ENCODE measurements at places on chromosomes 2 and 18.

GRCh38 chr18:53375621-53376020 lies 848.8 kb downstream of the MBD2 start:
- no peak for DNase-seq

DNA sequence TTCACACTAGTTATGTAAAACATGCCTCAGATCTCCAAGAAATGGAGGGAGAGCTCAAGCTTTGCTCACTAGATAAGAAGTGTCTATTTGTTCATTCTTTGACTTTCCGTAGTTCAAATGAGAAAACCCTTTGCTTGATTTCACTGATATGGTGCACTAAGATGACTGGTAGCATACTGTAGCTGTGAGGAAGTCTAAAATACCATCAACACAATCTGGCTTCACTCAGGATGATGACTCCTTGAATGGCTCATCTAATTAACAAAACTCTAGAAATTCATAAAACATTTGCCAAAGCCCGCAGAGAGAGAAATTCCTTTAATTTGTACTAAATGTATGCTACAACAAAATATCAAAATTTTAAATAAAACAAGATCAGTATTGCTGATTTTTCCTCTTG lies 152.8 kb upstream of the STK17B start:
- DNase-seq: no peak

DNA sequence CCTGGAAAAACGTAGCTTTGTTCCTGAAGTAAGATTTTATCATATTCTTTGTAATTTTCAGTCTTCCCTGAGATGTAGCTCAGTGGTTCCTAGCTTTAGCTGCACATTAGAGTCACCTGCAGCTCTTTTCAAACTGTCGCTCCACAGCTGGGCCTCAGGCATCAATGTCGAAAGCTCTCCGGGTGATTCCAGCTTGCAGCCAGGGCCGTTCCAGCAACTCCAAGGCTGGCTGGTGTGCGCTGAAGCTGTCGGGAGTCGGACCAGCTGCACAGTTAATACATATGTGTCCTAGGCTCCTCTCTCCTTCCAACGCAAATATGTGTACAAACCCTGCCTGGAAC lies 609 bp upstream of the ZNF2 start:
- no peak for DNase-seq

DNA sequence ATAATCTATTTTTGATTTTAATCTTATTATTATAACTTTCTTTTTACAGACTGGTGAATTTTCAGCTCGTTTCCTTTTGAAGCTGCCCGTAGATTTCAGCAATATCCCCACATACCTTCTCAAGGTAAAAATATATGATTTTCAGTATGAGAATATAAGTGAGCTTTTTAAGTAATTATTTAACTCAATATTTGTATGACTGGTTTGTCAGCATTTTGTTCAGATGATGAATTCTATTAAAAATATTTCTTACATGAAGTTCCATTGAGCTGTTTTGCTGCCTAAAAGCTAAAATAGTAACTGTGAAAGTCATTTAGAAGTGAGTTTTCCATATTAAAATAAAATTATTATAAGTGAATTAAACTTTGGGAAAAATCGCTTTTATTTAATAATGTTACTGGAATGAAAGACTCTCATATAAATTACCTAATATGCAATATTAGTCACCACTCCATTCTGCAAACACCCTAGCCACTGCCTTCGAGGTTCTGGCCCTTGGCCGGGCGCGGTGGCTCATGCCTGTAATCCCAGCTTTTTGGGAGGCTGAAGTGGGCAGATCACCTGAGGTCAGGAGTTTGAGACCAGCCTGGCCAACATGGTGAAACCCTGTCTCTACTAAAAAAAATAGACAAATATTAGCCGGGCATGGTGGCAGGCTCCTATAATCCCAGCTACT lies 155.3 kb downstream of the BABAM2 start:
- no peak for DNase-seq

GRCh38 chr18:22170421-22171257 lies 1.2 kb downstream of the GATA6 start:
- no peak for DNase-seq

DNA sequence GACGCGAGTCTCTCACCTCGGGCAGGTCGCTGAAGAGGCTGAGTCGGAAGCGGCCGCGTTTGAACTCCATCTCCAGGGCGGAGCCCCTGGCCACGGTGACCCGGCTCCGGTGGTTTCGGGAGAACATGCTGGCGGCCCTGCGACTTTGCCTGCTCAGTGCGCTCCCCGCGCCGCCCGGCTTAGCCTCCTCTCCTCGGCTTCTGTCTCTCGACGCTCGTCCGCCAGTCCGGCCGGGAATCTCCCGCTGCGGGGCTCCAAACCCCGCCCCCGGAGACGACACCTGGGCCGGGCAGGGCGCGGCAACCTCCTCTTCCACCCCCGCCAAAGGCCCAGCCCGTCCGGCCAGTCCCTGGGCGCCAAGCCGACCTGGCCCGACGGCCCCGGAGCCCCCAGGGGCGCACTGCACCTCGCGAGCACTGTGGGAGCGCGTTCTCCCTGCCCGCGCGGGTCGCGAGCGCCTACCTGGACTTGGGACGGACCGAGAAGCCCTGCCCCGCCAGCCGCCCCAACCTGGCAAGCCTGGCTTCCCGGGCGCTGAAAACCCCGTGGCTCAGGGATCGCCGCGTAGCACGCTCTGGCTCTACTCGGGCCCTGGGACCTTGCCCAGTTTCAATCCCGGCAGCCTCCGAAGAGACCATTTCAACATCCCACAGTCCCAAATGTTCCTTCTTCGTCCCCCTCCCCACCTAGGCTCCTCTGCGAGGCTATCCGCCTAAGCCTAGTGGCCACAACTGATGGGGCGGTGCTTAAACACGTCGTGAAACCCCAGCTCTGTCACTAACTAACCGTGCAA lies at the start of gene RTKN:
TSS of gene RTKN (minus strand) at position 248 of the 793 bp plus-strand sequence. CDS start at position 127, 121 bp downstream.
- DNase-seq: no peak

GRCh38 chr2:217451666-217452065 lies 551.1 kb downstream of the TNS1 start:
- no peak for DNase-seq

Measured in stimulated activated CD8-positive, alpha-beta memory T cell treated with anti-CD3 and anti-CD28 coated beads, Interleukin-15, amount 100 ng/mL, for 4 hours (primary cell).